A172 (cell line): ENCODE measurements at places on chromosomes 2 and 18. TPM values are rescaled to one million over a fixed set of nuclear protein-coding genes. Genes with fewer than 3 reads are reported as not detected.
A peak's percentile ranks its signal among the peaks of the same experiment; 100 is the strongest.

Gene TEX44
- total RNA-seq, result not detected in 2 replicates

DNA sequence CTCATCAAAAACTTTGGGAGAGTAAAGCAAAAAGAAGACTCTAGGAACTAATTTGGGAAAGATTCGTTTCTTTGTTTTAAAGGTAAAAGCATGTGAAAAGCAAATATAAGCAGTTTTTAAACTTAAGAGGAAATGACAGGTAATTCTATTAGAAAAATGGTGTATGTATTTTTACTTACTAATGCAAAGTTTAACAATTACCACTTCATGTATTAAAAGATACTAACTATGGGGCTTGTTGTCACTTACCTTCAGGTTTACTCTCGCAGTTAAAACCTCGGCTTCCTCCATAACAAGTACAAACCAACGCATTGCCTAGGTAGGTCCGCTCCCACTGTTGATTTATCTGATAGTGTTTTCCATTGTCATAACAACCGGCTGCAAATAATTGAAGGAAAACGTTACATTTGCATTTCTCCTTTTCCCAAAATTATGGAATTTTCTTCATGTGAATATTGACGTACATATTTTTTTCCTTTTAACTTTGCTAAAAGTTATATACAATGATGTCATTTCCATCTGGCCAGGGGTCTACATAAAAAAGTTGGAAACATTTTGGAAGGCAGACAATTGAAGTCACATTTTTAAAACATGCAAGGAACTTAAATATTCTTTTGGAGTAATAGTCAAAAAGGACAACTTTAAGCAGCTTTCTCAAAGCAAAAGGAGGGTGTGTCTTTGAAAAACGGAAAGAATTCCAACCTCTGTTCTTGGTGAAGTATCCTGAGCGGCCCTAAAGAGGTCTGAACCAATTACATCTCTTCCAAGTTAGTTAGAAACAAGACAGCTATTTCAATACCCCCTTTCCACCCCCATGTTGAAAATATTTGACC is 1.2 kb downstream of the FN1 start:
- no peak for DNase-seq

- DNase-seq, result no peak
These were observed 4.1 kb upstream of the SATB2 start for GRCh38 chr2:199461711-199462346.

GRCh38 chr18:62828091-62828640 is 112.8 kb downstream of the PHLPP1 start:
- DNase-seq, result no peak

- DNase-seq, result no peak
These were observed 279.0 kb upstream of the STON1 start for GRCh38 chr2:48250943-48251342.

- no peak for DNase-seq
These were observed 57.2 kb downstream of the RAD51AP2 start for GRCh38 chr2:17461087-17461475.

- DNase-seq, result no peak
These were observed 184.0 kb downstream of the TMEM18 start for GRCh38 chr2:493228-493627.

DNA sequence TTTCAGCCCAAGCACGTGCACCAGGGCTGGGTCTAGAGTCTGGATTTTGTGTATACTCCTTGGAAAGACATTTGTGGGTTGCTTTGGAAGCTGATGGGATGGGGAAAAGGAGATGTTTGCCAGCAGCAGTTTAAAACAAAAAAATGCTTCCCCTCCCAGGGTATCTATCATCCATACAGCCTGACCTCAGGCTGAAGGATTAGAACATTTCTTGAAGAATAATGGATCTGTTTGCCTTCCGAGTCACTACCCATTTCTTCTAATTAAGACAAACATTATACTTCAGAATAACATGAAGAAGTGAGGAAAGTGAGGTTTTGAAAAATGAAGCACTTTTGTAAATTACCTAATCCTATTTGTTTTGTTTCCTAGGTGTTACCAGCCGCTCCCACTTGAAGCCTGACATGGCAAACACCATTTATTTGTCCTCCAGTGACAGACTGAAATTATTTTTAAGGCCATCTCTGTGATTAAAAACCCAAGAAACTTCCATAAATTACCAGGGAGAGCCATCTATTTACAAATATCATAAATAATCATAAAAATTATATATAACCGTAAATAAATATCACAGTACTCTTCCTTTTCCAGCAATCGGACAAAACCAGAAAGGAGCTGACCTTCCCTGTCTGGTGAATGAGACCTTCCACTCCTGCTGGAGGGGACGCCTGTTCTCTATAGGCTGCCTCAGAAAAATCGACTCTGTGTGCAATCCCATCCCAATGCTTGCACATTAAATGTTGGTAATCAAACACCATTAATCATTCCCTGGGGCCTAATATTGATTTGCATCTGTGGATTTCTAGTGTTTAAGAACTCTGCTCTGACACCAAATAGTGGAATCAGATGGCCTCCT is 106.8 kb downstream of the C1D start:
- DNase-seq, result no peak

Gene SRD5A2
- not detected in 2 replicates for total RNA-seq

- DNase-seq, result no peak
These were observed 496 bp upstream of the NAPG start for GRCh38 chr18:10525371-10525691.

Gene DPP4
- 0.03 and 1.2 TPM in 2 replicates for total RNA-seq

Gene CCDC74B
- 52.8 and 60.1 TPM in 2 replicates for total RNA-seq

DNA sequence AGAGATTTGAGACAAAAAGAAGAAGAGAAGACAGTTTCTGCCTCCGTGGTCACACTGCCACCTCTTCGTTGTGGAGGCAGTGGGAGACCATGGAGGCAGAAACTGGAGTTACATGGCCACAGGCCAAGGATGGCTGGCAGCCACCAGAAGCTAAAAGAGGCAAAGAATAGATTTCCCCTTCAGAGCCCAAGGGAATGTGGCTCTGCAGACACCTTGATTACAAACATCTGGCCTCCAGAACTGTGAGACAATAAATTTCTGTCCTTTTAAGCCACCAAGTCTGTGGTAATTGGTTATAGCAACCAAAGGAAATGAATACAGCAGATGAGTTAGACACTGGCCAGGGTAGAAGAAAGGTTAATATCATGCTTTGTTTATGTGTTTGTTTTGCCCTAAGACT is 420.4 kb upstream of the LYPD1 start:
- no peak for DNase-seq

GRCh38 chr18:10269261-10269660 is 185.2 kb upstream of the APCDD1 start:
- no peak for DNase-seq

- DNase-seq, result peak; percentile 23
These were observed 219.2 kb downstream of the SRBD1 start for GRCh38 chr2:45391866-45392265.

Gene RAX
- not detected in 2 replicates for total RNA-seq

Gene FMNL2
- total RNA-seq, result 25.6 and 37.5 TPM in 2 replicates

DNA sequence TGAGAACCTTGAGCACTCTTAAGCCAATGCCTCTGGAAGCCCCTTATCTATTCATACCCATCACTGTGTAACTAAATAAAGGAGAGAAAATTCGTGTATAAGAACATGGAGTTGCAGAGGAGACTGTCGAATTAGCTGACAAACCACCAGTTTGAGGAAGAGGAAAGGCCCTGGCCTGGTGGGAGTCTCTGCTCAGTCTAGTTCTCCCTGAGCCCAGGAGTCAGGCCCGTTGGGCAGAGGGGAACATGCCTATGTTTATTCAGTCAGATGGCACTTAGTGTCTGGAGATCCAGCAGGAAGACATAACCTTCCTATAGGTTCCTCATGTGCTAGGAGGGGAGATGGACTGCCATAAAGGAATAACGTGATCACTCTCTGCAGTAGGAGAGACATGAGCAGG is 60.3 kb downstream of the MGAT5 start:
- no peak for DNase-seq

DNA sequence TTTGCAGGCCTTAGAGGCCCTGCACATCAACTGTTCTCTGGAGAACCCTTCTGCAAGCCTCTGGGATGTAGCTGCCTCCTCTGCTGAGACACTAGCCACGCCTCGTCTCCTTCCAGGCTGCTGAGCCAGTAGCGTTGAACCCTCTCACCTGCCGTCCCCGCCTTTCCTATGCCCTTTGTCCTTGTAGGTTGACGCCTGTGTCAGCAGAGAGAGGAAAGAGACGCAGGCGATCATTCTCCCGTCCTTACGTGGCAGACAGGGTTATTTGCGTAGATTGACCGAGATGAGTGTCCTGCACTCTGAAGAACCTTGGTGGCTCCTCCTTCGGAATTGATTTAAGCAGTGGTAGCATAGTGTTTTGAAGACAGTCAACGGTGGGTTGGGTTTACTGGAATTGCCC is 27.8 kb downstream of the ID2 start:
- no peak for DNase-seq

GRCh38 chr2:49767316-49767715 is 613.0 kb upstream of the FSHR start:
- DNase-seq, result no peak

Gene ACVR1C
- not detected in 2 replicates for total RNA-seq

- peak; percentile 3 for DNase-seq
These were observed 181.4 kb downstream of the SMAD2 start for GRCh38 chr18:47748847-47749599.

DNA sequence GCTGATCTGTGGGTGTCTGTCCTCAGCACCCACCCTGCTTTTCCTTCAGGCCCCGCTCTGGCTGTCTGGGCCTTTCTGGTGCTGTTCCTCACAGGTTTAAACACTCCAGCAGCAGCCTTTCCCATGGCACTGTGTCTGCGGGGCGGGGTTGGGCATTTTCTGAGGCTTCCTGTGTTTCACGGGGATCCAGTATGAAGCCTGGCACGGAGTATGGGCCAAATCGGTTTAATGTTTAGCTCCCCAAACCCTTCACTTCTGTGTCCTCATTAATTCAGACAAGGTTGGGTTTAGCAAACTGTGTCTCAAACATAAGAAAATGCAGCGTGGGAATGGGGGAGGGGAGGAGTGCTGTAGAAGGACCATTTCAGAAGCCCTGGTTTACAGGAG is 44.9 kb downstream of the HPCAL1 start:
- DNase-seq, result no peak

- no peak for DNase-seq
These were observed 212.4 kb upstream of the HNRNPA3 start for GRCh38 chr2:177000061-177000714.
